ENCODE measurements at places on chromosomes 3 and 15. TPM values are rescaled to one million over a fixed set of nuclear protein-coding genes. Genes with fewer than 3 reads are reported as not detected.

- DNase-seq = no peak
Observed at GRCh38 chr3:186998937-186999368, 68.6 kb downstream of the ST6GAL1 start.

GRCh38 chr3:9248522-9249271, 749 bp downstream of the SRGAP3 start:
- DNase-seq = no peak

- no peak for DNase-seq
Observed at GRCh38 chr3:129888771-129889170, 4.7 kb downstream of the TMCC1 start.

Gene TLE3
- total RNA-seq = 32.6 TPM

GRCh38 chr15:71329041-71329440, 213.8 kb downstream of the THSD4 start:
- DNase-seq = no peak

Gene C2CD4B
- total RNA-seq = 1.7 TPM

Measured in cardiac septum (tissue), 1 donor.